ENCODE measurements at places on chromosomes 7 and 10. TPM values are rescaled to one million over a fixed set of nuclear protein-coding genes. Genes with fewer than 3 reads are reported as not detected.
A peak's percentile ranks its signal among the peaks of the same experiment; 100 is the strongest.

DNA sequence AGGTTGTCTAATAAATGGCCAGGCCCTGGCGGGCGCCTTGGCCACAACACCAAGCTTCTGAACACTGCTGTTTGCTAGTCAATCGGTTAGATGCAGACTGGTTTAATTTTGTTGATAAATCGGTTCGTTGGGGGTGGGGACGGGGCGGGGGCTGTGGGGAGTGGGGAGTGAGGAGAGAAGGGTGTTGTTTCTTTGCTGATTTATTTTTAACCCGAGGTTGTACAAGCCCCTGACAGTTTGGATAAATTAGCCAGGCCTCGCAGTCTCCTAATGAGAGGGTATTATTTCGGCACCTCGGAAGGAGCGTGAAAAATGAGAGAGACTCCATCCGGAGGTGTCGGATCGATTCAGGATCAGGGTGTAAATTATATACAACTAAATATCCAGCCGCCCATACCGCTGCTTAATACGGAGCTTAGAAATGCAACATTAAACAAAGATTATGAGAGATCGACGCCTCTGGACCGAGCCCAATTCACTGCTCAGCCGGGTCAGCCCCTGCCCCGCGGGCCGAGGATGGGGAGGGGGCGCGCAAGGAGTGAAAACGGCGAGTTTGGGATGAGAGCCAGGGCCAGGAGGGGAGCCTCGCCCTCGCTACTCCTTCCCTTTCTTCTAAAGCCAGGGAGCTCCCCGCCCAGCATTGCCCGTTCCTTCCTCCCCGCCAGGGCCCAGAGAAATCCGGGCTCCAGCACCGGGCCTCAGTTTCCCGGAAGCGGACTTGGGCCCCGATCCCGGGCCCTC, 8.0 kb downstream of the UNCX start:
- no peak overlapping the region for H3K27ac ChIP-seq
- no peaks in the 10 kb centered on the region for H3K36me3 ChIP-seq
- H3K4me3 ChIP-seq, result no peak overlapping the region

Gene PON3
- total RNA-seq, result 1.9 TPM

Gene TCTN3
- 44.9 TPM for total RNA-seq

GRCh38 chr7:159310457-159311171, 165.9 kb upstream of the VIPR2 start:
- H3K36me3 ChIP-seq, result no peaks in the 10 kb centered on the region
- no peaks in the 10 kb centered on the region for H3K27me3 ChIP-seq
- no peaks in the 10 kb centered on the region for H3K4me1 ChIP-seq
- no peak overlapping the region for H3K4me3 ChIP-seq
- no peak overlapping the region for H3K27ac ChIP-seq

GRCh38 chr10:83935911-83936310, 203.4 kb upstream of the GHITM start:
- DNase-seq, result no peak
- H3K4me1 ChIP-seq, result no peaks in the 10 kb centered on the region
- H3K27ac ChIP-seq, result no peak overlapping the region

Gene ARHGEF35
- 9.7 TPM for total RNA-seq

GRCh38 chr10:88952647-88953111, at the start of gene ACTA2:
TSS of gene ACTA2 (minus strand) at chr10:88952773. CDS start at chr10:88948930, 3,843 bp downstream.
- H3K36me3 ChIP-seq, result no peaks in the 10 kb centered on the region
- H3K27ac ChIP-seq, result peak within 1 kb of the TSS; percentile 84
- no peaks in the 10 kb centered on the region for H3K4me1 ChIP-seq
- no peaks in the 10 kb centered on the region for H3K27me3 ChIP-seq
- peak within 1 kb of the TSS; percentile 24 for H3K4me3 ChIP-seq

GRCh38 chr7:89966067-89966664, 188.1 kb upstream of the STEAP1 start:
- no peaks in the 10 kb centered on the region for H3K4me1 ChIP-seq
- no peaks in the 10 kb centered on the region for H3K36me3 ChIP-seq
- no peaks in the 10 kb centered on the region for H3K27me3 ChIP-seq
- DNase-seq, result no peak
- H3K27ac ChIP-seq, result no peak overlapping the region

Gene ZP3
- total RNA-seq, result 4.5 TPM

All from prostate gland (tissue), 2 donors.